Epithelial cell of esophagus (primary cell): ENCODE measurements at places on chromosomes 6 and 20.

GRCh38 chr6:77263003-77263402, 200.3 kb downstream of the HTR1B start:
- DNase-seq, result no peak

DNA sequence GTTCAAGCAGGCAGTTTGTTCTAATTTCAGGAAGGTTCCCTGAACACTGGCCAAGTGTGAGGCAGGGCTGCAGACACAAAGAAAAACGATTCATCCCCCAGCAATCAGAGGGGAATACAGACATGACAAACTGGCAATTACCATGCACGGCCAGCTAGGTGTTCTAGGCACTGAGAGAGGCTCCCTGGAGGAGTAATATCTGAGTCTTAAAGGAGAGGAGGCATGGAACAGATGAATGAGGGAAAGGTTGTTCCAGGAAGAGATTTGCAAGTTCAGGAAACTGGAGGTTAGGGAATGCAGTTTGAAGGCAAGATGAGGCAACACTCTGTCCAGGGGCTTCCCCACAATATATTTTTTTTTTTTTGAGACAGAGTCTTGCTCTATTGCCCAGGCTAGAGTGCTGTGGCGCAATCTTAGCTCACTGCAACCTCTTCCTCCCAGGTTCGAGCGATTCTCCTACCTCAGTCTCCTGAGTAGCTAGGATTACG, 11.1 kb downstream of the RRAGD start:
- no peak for DNase-seq

DNA sequence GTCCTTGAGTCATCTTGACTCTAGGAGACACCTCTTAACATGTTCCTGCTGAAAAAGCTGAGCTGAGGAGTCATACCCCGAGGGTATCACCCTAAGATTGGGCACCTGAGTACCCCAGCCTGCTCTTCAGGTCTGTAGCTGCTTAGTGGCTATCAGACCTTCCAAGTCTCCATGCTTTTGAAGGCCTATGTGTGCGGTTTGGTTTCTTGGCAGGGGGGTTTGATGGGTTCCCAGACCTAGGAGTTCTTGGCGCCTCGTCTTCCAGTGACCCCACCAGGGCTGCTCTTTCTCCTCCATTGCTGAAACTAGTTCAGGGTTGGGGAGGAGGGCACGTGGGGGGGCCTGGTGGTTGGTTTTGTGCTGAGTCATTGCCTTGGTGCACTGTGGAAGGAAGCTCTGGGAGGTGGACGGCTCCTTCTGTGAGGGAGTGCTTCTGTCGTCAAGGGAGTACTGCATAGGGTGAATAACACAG, 20.1 kb downstream of the IGF2R start:
- DNase-seq, result peak; percentile 59

DNA sequence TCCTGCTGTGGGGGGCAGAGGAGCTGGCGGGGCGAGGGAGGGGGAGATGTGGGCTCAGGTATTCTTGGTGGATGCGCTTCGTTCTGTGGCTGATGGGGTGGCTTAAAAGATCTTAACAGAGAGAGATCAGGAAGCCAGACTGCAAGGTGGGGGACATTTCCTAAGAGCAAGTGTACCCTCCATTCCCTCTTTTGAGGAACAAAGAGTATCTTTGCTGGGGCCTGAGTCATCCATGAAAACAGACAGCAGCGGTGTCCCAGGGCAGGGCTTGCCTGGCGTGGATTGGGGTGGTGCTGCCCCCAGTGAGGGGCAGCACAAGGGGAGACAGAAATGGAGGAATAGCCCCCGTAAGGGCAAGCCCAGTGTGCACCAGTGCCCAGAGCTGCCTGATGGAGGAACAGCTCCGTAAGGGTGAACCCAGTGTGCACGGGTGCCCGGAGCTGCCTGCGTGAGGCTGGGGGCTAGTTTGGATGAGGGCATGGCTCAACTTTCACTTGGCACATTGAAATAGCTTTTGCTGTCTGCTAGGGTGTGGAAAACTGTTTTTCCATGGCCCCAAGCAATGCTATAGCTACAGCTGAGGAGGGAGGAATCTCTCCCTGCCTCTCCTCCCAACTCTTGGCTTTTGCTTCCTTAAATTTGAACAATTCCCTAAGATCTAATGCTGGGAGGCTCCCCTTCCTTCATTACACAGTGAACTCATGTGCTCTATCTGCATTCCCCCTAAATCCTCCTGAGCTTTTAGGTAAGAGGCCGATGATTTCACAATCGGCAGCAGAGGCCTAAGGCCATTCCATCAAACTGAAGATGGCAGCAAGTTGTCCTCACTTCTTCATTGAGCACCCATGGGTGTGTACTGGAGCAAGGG, 12.9 kb downstream of the MAPK13 start:
- no peak for DNase-seq

- DNase-seq, result no peak
These were observed 492.1 kb downstream of the UTRN start for GRCh38 chr6:144777249-144777648.

- DNase-seq, result no peak
These were observed 14.2 kb downstream of the RRP36 start for GRCh38 chr6:43035495-43036194.

DNA sequence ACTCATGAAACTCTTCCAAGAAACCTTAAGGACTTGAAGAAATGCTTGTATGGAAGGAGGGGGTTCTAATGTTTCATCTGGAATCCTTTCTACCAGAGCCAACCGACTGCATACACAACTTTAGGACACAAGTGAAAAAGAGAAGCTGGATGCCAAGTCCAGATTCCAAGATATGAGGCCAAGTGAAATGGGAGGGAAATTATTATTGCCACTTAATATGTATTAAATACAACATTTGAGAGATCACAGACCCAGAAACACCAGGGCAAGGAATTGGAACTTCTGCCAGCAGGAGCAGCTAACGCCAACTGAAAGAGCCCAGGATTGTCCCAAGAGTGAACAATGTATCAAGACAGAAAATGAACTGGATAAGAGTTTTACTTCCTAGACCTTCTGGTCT, 144.2 kb downstream of the ARHGAP18 start:
- no peak for DNase-seq

GRCh38 chr6:52361414-52361944, 472 bp upstream of the PAQR8 start:
- peak; percentile 32 for DNase-seq

- no peak for DNase-seq
These were observed 18.4 kb upstream of the MCM9 start for GRCh38 chr6:118953391-118953790.

GRCh38 chr6:16181439-16182297, 52.8 kb downstream of the MYLIP start:
- no peak for DNase-seq

DNA sequence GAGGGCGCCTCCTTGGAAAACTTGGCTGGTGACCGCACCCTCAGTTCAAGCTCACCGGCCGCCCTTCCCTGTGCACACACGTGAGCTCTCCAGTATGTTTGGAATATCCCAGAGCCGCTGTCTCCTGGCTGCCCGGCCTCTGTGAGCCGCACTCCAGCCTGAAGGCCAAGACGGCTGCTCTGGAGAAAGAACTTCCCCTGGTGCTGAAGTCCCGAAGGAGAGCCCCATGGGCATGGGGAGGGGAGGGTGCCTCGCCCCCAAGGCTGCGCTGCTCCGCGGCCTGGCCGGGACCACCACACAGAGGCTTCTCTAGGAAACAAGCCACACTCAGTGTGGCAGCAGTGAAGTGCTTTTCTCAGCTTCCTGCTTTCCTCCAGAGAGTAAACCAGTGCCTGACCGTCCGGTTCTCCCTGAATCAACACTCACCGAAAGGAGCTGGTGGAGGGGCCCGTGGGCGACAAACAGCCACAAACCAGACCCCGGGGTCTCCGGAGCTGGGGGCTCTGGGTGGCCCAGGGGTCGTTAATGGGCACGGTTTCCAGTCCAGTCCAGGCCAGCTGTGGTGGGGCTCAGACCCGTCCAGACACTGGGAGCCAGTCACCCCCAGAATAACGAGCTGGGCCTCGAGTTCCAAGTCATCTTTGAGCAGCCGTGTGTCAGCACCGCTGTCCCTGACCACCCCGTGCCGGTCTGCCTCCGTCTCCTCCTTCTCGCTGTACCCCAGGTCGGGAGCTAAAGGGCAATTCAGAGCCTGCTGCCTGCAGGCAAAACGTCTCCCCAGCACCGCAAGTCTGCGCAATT, 87.4 kb upstream of the BHLHE23 start:
- no peak for DNase-seq

- DNase-seq, result no peak
These were observed 14.6 kb downstream of the NOX3 start for GRCh38 chr6:155441112-155441465.

- no peak for DNase-seq
These were observed 4.3 kb downstream of the MEI4 start for GRCh38 chr6:77656999-77657764.

GRCh38 chr6:137927777-137928218, 60.7 kb downstream of the TNFAIP3 start:
- DNase-seq, result no peak

GRCh38 chr6:121222656-121223055, 111.6 kb downstream of the TBC1D32 start:
- peak; percentile 71 for DNase-seq

- DNase-seq, result no peak
These were observed 250.0 kb downstream of the SLC24A3 start for GRCh38 chr20:19462491-19462890.

GRCh38 chr20:61666471-61666832, 399.2 kb downstream of the TAF4 start:
- no peak for DNase-seq

DNA sequence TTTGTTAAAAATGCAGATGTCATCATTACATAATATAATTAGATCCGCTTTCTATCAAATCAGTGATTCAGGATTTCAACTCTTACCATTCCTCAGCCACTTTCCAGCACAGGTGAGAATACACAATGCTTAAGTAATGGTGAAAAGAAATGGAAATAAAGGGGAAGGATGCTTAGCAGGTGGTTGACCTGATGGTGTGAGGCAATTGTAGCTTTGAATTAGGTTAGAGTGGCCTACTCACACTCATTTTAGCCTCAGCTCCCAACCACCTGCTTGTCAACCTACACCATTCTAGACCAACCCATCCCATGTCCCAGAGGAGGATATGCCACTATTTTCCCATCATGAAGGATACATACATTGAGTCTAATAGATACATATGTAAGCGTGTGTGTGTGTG, 138.1 kb downstream of the DNAH8 start:
- DNase-seq, result no peak

- no peak for DNase-seq
These were observed 55.7 kb upstream of the FRMD1 start for GRCh38 chr6:168134560-168135201.

DNA sequence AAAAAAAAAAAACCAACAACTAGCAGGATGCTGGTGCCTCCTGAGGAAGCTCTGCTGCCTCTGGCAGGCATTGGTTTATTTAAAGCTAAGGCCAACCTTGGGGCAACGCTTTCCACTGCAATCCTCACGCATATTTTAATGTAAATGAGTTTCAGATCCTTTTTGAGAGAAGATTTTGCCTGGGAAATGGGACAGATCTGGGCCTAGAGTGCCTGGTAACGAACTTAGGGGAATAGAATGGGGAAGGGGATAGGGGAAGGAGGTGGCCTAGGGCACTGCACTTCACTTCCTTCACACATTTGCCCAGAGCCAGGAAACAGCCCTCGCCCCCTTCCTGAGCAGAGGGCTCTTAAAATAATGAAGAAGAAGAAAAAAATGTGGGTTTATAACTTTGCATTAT, 132.7 kb upstream of the TMEM170B start:
- no peak for DNase-seq

GRCh38 chr20:25632940-25633790, 9.4 kb upstream of the NANP start:
- peak; percentile 92 for DNase-seq

DNA sequence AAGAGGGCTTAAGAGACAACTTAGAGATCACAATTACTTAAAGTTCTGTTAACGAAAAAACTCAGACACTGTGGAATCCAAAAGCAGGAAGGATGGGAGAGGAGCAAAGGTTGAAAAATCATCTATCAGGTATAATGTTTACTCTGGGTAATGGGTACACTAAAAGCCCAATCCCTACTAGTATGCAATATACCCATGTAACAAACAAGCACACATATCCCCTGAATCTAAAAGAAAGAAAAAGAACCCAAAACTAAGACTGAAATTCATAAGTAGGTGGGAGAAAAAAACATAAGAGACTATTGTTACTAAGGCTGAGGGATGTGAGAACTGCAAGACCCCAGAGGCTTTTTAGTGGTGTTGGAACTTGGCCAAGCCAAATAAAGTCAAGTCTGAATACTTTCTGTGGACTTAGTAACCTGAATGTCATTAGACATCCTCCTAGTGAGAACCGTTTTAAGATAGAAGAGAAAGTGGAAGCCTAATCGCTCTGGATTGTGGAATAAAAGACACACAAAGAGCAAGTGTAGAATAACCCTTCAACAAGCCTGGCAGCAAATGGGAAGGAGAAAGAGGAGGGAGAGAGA, 189.4 kb upstream of the RNF217 start:
- DNase-seq, result no peak

DNA sequence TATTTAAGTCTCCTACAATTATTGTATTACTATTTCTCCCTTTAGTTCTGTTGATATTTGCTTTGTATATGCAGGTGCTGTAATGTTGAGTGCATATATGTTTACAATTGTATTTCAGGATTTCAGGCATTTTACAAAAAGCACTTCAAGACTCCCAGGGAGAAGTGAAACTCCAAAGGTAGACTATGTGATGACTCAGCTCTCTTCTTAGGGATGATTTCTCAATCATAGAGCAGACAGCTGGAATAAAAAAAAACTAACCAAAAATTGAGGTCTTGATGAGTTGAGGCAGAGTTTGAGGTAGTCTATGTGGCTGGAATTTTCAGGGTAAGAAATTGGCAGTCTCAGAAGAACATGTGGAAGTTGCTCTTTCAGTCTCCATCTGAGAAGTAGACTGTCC, 786.1 kb downstream of the TFAP2A start:
- peak; percentile 55 for DNase-seq

DNA sequence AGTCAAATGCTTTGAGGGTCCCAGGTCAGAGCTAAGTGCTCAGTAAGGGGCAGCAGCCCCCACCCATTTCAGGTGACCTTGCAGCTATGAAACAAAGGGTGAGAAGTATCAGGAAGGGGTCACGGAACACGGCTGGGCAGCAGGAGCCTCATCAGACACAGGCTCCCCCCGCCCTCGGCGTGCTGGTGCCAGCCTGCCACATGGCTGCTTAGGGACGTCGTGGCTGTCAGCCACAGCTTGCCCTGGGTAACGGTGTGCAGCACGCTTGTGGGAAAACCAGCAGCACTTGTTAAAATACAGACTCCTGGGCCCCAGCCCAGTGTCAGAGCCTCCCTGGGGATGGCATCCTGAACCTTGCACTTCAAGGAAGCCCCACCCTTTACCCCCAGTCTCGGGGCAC, 39.3 kb downstream of the SSR1 start:
- DNase-seq, result no peak

- no peak for DNase-seq
These were observed 8.0 kb downstream of the PRDM13 start for GRCh38 chr6:99614430-99615186.
